Stimulated activated CD4-positive, alpha-beta T cell treated with anti-CD3 and anti-CD28 coated beads, Interleukin-1b, Interleukin-23, amount 100 ng/mL, for 1 hour (primary cell): ENCODE measurements at places on chromosomes 7 and 10.

DNA sequence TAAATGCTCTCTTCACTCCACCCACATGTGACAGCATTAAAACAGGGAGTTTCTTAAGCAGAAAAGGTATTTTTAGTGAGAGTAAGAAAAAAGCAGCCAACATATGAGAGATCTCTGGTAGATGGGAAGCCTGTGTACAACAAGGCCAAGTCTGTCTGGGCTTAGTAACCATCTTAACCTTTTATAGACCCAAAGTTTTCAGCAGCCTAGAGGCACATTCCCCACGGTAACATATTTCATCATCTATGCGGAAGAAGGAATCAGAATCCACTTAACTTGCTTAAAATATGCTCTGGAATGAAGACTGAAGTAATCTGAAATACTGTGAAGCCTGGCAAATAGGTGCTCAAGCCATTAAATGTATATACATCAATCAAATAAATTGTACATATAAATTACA lies 127.8 kb downstream of the RAPGEF5 start:
- no peak for DNase-seq

GRCh38 chr10:58734116-58734515 lies 221.4 kb downstream of the BICC1 start:
- DNase-seq: no peak

DNA sequence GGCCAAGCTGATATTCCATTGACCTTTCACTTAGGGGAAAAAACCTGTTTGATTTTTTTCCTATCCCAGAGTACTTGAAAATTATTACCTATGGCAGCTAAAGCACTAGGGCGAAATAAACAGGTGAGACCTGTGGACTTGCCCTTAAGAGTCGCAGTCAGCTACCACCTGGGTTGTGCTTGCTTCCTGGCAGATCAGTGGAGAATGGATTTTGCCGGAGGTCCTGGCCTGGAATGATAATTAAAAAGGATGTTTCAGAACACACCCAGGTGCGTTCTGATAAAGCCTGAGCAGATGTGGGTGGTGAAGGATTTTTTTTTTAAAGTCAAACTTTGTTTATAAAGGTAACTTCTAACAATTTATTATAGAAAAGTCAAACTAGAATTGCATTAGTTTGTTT lies 59.1 kb downstream of the AUTS2 start:
- no peak for DNase-seq

DNA sequence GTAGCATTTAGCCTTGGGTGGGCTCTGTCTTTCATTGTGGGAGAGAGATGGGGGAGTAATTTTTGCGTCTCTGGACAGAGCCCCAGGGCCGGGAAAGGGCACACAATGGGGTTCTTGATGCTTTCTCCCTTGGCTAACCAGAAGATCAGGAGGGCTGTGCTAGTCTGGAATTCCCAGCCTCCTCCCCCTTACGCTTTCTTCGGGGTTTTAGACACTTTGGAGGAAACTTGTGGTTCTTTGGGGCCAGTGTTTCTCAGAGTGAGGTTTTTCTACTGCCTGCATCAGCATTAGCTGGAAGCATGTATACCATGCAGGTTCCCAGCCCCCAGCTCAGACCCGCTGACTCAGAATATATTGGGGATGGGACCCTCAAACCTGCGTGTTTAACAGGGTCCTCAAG lies 7.0 kb downstream of the NEURL1 start:
- no peak for DNase-seq

DNA sequence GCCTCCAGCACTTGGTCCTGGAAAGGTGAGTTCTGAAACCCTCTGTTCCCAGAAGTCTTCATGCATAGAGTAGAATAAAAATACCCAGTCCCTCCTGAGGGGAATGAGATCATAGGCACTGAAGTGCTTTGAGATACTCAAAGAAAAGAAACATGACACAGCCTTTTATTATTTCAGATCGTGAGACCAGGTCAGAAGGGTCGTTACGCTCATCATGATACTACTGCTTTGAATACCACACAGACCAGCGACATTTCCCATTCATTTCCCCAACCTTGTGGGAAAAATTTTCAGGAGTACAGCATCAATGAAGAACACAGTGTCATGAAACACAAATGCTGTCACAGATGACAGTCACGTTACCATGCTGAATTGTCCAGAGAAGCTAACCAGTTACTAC lies 15.0 kb downstream of the CLRN3 start:
- no peak for DNase-seq

DNA sequence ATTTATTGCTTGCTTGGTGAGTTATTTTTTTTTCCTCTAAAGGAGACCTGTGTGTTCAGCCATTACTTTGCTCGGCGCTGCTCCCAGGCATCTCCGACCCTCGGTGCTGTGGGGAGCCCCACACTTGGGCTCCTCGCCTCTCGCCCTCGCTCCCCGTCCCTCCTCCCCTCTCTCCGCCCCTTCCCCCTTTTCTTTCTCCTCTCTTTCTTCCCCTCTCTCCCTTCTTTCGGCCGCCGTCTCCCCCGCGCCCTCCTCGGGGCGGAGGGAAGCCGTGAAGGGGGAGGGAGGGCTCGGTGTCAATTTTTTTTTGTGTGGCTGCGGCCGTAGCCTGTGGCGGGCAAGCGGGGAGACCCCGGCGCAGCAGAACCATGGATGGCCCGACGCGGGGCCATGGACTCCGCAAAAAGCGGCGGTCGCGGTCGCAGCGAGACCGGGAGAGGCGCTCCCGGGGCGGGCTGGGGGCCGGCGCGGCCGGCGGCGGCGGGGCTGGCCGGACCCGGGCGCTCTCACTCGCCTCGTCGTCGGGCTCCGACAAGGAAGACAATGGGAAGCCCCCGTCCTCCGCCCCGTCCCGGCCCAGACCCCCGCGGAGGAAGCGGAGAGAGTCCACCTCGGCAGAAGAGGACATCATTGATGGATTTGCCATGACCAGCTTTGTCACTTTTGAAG lies 1.1 kb downstream of the AUTS2 start:
- no peak for DNase-seq

GRCh38 chr7:121953601-121954000 lies 80.6 kb downstream of the PTPRZ1 start:
- no peak for DNase-seq

DNA sequence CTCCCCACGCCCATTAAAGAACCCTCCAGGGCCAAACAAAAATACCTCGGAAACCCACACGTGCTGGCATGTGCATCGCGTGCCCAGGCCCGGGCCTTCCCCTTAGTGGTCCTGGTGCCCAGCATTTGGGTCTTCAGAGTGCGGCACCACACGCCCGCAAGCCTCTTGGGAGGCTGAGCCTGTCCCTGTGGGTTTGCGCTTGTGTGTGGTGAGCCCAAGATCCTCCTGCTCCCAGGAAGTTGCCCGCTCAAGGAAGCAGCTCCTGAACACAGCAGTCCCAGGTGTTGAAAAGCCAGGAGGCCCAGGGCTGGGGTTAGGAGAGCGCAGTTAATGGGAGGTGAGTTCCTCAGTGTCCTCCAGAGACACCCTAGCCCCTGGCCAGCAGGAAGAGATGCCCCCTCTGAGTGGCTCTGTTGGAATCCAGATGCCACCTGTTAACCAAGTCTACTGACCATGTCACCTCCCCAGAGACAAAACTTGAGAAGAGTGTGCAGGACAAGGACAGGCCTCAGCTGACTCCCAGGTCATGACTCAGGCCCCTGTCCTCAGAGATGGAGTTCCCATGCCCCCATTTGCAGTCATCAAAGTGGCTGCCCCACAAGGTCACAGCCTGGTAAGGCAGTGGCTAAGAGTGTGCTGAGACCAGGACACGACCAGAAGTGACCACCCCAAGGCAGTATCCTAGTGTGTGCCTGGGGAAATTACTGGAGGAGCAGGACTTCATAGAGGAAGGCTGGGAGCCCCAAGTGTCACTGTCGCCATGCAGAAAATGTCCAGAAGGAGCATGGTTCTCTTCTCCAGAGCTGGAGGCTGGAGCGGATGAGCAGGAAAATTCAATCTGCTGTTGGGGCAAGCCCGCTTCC lies 5.2 kb downstream of the FZD9 start:
- no peak for DNase-seq

GRCh38 chr7:30093420-30093952 lies 41.3 kb upstream of the MTURN start:
- no peak for DNase-seq

DNA sequence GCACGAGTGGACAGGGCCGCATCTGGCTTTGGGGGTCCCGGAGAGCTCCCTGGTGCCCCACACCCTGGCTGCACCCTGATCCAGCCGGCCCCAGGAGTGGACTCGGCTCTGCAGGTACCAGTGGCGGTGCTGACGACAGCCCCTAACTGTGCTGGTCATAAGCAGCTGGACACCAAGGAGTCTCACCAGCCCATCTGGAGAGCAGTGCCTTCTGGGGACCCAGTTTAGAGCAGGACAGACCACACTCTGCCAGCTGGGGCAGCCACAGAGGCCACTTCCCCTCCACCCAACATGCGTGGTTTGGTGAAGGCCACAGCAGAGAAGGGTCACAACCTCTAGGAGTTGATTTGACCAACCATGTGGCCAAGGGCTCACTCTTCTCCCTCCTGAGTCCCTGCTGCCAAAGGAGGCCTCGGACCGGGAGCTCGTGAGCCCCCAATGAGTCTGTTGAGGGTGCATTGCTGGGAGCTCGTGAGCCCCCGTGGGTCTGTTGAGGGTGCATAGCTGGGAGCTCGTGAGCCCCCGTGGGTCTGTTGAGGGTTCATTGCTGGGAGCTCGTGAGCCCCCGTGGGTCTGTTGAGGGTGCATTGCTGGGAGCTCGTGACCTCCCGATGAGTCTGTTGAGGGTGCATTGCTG lies 16.0 kb upstream of the INPP5A start:
- no peak for DNase-seq

- no peak for DNase-seq
Measured at GRCh38 chr7:146321301-146321700, 204.7 kb downstream of the CNTNAP2 start.

DNA sequence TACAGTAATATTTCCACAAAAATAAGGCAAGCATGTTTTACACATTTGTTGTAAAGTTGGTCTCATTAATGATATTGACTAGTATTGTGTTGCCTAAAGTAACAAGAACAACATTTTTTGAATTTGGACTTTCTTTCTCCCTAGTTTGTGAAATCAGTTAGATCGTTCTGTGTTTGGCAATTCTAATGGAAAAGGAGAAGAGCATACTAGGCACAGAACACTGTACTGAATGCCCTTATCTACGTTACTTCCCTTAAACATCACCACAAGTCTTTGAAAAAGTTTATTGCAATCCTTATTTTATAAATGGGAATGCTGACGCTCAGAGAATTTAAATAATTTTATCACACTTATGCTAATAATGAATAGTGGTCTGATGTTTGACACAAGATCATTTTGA lies 372.2 kb downstream of the EXOC4 start:
- DNase-seq: no peak

DNA sequence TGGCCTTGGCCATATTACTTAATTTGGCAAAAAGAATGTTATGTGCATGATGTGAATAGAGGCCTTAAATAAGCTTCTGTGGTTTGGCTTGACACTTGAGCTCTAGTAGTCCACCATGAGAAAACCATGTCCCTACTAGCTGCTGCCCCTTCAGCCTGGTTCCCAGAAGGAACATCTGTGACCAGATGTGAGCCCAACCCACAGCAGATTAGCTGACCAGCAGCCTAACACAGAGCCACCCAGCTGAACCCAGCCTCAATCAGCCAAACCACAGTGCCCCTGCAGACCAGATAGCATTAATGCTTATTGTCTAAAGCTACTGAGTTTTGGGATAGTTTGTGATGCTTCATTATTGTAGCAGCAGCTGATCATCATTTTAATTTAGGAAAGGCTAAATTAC lies 16.6 kb downstream of the JAZF1 start:
- no peak for DNase-seq

GRCh38 chr10:49184642-49185111 lies 3.5 kb downstream of the TMEM273 start:
- no peak for DNase-seq

DNA sequence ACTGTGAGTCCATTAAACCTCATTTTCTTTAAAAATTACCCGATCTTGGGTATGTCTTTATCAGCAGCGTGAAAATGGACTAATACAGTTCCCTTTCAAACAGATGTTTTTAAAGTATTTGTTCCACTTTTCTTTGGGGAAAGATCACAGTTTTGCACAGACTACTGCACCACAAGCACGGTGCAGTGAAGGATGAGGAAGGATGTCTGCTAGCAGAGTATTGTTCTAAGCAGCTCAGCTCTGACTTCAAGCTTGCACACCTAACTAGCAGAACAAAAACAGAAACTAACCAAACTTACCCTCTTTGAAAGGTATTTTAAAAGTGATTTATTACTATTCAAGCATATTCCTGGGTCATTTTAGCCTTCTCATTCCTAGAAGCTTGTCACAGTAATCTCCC lies 20.0 kb downstream of the THNSL1 start:
- no peak for DNase-seq

DNA sequence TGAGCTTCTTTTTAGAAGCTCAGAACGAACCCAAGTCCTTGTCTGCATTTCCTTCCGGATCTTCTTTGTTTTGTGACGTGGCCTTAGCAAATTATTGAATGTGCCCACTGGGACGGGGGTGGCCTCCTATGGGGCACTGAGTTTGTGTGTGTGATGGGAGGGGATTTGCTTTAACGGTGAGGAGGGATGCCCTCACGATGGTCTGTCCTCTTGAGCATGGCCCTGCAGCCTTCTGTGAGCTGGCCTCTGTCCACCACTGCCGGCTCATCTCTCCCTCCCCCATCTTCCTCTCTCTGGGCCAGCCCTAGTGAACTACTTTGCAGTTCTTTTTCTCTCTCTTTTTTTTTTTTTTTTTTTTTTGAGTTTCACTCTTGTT lies 62.9 kb upstream of the MKRN1 start:
- no peak for DNase-seq

GRCh38 chr7:39540320-39540719 lies 25.9 kb upstream of the YAE1 start:
- DNase-seq: no peak

DNA sequence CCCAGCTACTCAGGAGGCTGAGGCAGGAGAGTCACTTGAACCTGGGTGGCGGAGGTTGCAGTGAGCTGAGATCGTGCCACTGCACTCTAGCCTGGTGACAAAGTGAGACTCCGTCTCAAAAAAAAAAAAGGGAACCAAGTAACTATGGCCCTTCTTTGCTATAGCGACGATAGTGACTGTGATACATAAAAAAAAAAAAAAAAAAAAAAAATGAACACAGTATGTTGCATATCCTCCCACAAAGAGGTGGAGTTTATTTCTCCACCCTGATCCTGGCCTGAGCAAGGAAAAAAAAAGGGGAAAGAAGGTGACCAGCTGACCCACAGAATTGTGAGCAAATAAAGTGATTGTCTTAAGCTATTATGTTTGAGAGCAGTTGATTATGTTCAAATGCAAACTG lies 42.3 kb upstream of the STEAP1B start:
- DNase-seq: no peak

GRCh38 chr7:150432915-150433892 lies 17.2 kb upstream of the GIMAP8 start:
- no peak for DNase-seq

- no peak for DNase-seq
Measured at GRCh38 chr10:71216363-71216695, 4.0 kb downstream of the UNC5B start.

DNA sequence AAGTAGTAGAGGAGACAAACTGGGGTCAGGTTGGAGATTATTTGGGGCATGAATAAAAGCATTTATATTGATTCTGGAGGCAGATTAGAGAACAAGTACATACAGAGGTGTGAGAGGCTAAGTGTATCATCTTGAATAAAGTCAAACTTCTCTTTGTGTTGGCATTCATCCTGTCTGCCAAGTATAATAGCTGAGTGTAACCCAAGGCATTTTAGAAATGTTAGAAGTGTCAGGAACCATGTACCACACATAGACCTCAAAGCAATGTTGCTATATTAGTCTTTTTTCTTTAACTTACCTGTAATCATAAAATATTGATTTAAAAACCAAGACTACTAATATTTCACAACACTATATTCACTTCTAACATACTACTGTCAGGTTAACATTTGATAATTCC lies 56.2 kb upstream of the LRRTM3 start:
- DNase-seq: no peak

GRCh38 chr10:20885678-20886077 lies 11.4 kb downstream of the NEBL start:
- DNase-seq: no peak
